Small intestine (tissue), 16 donors: ENCODE measurements at places on chromosomes 13 and 19. TPM values are rescaled to one million over a fixed set of nuclear protein-coding genes. Genes with fewer than 3 reads are reported as not detected.

- DNase-seq: no peak
Measured at GRCh38 chr19:56705939-56706338, 34.4 kb upstream of the ZNF835 start.

DNA sequence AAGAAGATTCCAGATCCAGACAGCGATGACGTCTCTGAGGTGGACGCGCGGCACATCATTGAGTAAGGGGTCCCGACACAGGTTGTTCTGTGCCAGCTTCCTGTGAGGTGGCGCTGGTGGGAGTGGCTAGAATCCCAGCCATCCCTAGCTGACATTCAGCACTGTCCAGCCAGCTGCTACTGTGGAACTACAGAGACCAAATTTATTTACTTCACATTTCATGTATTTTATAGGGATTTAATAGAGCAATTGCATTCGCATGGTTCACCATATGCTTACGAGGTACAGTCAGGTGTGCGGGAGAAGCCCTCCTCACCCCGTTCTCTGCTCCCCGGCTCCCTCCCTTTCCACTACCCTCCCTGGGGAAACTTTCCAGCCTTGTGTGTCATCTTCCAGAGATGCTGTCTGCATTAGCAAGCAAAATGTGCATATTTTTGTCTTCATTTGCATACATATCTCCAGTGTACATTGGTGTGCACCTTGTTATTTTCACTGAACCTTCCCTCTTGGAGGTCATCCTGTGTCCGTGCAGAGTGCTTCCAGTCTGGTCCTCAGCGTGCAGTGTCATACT is 47.2 kb downstream of the SMARCA4 start:
- DNase-seq: no peak

DNA sequence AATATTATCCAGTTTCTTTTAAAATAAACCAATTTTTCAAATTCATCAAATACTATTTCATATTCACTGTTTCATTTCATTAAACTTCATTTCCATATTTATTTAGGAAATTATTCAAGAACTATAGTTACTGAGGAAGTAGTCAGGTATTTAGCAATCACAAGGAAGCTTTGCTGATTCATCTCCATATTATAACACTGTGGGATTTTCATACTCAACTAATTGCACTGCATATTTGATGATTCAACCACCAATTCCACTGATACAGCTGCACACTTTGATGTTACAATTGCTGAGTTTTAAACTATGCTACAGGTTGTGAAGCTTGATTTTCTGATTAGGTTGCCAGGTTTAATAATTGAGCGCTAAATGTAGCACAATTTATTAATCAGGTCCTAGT is 556.8 kb upstream of the SLITRK1 start:
- no peak for DNase-seq

GRCh38 chr19:32165750-32166149 is 179.7 kb upstream of the ZNF507 start:
- DNase-seq: no peak

DNA sequence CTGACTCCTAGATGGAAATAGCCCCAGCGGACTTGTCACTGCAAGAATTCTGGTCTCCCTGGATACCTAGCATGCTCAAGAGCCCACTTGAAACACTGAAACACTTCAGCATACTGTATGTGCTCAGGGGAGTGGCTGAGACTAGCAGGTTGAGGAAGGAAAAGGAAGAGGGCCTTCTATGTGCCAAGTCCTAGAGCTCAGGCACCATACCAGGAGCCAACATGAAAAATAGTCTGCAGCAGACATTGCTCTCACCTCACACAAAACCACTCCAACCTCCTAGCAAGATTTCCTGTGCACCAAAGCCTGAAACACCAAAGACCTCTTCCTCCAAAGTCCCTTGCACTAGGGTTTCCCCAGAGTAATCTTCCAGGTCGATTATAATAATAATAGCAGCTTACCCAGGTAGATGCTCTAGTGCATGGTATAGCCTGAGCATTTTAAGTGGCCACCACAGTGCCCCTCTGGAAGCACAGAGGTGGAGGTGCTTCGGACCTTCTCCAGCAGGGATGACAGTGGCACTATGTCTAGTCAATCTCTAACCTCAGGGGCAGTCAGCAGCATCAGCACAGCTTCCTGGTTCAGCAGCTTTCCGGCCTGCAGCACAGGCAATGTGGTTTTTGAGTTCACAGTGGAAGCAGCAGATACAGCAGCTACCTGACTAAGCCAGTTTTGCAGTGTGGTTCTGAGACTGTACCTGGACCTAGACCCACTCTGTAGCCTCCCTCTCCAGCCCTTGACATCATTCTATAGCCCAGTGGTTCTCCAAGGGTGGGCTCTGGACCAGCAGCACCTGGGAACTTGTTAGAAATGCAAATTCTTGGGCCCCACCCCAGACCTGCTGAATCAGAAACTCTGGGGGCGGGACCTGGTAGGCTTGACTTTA is 45.6 kb upstream of the UBE2L5 start:
- DNase-seq: peak; percentile 65

DNA sequence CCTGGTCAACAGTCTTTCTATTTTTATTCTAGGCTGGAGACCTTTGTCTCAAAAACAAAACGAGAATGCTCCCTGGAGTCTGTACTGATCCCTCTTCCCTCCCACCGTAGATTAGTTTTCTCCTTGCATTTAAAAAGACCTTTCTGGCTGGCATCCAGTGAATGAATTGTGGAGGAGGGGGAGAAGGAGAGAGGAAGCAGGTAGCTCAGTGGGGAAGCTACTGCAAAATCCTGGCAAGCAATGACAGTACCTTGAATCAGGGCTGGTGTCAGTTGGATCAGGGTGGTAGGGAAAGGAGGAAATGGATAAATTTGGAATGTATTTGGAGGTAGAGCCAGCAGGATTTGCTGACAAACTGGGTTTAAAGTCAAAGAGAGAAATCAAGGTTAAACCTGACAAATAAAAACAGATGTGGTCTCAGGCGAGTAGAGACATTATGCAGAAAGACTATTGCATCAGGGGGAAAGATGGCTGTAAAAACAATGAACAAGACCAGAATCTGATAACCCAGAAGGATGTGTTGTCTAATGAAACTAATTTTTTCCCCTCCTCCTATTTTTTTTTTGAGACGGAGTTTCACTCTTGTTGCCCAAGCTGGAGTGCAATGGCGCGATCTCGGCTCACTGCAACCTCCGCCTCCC is 3.5 kb upstream of the CYP2S1 start:
- DNase-seq: peak; percentile 43

GRCh38 chr19:947707-948539 is 22.1 kb downstream of the ARID3A start:
- no peak for DNase-seq

DNA sequence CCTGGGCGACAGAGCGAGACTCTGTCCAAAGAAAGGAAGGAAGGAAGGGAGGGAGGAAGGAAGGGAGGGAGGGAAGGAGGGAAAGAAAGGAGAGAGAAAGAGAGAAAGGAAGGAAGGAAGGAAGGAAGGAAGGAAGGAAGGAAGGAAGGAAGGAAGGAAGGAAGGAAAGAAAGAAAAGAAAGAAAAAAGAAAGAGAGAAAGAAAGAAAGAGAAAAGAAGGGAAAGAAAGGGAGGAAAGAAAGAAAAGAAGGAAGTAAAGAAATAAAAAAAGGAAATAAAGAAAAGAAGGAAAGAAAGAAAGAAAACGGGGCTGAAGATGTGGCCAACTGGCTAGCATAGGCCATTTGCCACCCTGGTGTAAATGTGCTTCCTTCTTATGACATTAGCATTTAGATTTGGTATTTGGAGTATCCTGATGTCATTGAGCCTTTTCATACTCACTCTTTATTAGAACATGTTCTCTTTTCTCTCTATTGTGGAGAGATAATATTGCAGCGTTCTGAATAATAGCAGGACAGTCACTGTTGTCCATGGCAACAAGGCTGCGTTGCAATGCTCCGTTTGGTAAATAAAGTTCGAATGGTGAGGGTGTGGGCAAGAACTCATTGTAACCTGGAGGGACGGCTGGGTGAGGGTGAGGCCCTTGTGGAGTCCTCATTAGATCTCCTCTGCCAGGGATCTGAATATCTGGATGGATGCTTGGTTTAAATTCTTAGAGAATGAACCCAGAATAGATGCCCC is 173.9 kb upstream of the UBL3 start:
- no peak for DNase-seq

DNA sequence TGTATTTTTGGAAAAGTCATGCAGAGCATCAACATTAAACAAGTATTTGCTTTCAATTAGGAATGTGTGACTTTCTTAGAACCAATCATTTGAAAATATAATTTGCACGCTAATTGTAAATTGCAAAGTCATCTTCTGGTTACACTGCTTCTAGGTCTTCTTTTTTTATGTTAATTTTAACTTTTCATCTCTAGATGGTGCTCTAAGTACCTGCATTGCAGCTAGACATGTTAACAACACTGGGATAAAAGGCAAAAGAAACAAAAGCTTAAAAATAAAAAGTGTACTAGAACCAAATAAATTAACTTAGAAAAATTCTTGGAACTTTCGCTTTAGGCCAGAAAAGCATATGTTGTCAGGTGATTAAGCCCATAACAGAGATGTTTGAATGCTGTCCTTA is 2758.2 kb downstream of the PCDH9 start:
- no peak for DNase-seq

DNA sequence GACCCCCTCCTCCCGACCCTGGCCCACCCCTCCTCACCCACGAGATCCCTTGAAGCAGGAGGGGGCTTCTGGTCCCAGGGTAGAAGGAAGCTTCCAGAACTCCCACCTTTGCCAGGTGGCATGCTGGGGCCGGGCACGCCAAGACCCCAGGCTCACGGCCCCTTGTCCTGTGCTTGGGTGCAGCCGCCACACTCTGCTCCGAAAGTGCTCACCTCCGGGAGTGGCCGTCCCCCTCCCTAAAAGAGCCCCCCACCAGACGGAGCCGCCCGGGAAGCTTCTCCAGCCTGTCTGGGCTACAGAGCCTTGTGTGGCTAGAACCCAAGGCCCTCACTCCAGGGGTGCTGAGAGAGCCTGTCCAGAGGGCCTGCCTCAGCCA is 1.8 kb upstream of the EFNA2 start:
- no peak for DNase-seq

DNA sequence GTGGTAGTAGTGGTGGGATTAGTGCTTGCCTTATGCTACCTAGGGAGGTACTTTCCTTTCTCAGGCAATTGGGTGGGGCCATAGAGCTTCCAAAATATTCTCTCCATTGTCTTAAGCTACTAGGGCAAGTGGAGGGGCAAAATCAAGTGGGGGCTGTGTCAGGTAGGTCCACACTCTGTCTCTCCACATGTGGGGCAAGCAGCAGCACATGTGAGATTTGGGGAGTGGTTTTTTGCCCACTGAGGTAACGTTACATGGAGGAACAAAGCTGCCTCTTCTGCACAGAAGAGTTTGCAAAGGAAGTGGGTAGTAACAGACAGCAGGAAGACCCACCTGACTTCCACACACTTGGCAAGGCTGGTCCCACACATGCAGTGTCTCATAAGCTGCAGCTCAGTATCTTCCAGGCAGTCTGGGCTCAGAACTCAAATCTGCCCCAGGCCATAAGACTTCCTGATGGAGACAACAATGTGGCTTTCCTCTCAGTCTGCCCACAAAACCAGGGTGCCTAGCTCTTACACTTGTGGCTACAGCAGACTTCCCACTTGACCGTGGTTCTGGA is 1581.5 kb upstream of the PCDH20 start:
- DNase-seq: no peak

DNA sequence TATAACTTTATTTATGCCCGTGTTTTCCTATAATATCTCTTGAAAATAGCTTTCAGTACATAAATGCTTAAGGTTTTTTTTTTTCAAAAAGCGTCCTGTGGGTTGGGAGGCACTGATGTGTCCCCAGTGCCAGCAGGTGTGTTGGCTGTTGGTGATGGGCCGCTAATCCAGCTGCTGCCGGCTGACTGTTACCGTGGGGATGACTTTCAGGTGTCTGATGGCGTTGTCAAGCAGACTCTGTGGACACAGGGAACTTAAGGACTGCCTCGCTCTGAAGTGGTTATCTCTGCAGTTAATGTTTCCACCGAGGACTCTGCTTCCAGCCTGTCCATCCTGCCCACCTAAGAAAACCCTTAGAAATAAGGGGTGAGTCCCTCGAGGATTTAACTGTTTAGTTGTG is 94.5 kb downstream of the ANKRD10 start:
- DNase-seq: no peak

DNA sequence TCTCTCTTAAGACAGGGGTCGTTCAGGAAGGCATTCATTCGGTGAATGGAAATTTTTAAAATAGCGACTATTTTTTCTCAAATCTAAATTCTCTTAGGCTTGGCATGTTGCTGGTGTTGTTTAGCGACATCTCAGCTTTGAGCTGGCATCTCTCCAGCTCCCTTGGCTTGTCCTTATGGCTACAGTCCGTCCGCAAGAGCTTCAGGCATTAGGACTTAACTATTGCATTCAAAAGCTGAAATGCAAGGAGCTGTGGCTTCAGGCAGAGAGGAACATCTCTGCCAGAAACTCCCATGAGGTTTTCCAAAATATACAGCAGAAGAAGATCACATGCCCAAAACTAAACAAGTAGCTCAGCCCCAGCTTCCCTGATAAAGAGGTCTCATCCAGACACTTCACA is 578.5 kb downstream of the EFNB2 start:
- no peak for DNase-seq

DNA sequence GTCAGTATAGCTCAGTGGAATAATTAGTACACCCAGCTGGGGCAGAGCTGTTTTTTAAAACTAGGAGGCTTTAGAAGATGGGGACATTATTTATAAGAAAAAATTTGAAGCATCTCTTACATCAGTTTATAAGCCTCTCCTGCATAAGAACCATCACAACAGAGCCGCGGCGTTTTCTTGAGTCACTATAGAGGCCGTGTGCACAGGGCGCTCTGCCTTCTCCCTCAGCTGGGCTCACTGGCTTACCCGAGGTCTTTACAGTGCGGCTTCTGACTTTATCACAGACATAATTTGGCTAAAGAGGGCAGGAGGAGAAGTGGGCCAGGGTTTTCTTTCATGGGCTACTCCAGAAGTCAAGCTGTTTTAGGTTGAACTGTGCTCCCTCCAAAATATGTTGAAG is 135.5 kb upstream of the RNF113B start:
- DNase-seq: no peak

DNA sequence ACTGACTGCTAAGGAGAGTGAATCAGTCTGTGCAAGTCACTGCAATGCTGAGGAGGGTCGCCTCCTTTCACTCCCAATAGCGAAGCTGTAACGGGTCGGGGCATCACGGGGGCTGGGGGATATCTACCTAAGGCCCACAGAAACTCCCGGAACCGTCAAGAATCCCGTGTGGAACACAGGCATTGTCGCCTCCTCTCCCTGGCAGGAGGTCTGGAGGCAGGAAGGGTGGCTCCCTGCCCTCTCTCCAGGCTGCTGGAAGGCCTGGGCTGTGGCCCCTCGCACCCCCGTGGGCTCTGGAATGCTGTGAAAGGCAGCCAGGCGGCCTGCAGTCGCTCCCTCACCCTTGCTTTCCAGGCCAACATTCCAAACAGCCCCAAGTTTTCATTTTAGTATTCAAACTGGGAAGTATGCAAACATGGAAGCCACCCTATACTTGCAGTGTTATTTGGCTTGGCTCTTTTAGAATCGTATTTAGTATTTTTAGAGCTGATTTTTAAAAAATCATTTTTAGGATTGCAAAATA is 109.4 kb downstream of the CRYL1 start:
- DNase-seq: no peak

GRCh38 chr13:91017031-91017668 is 330.3 kb upstream of the MIR17HG start:
- peak; percentile 44 for DNase-seq

Gene CARS2
- 107 TPM for polyA plus RNA-seq

Gene FFAR1
- 0.18 TPM for polyA plus RNA-seq

Gene UCHL3
- polyA plus RNA-seq: 63.2 TPM

Gene DMKN
- 4.7 TPM for polyA plus RNA-seq

Gene DHDH
- polyA plus RNA-seq: 36.2 TPM

Gene ZNF534
- not detected for polyA plus RNA-seq

Gene VSTM1
- polyA plus RNA-seq: not detected

Gene CBLC
- 117 TPM for polyA plus RNA-seq

Gene CTXN1
- 0.77 TPM for polyA plus RNA-seq

Gene SIGLEC14
- 2.3 TPM for polyA plus RNA-seq

Gene CEACAM16
- 0.07 TPM for polyA plus RNA-seq

Gene FFAR3
- polyA plus RNA-seq: not detected

Gene PNMA8B
- polyA plus RNA-seq: 1.0 TPM
